ENCODE measurements at places on chromosomes 7 and 10. TPM values are rescaled to one million over a fixed set of nuclear protein-coding genes. Genes with fewer than 3 reads are reported as not detected.

Gene GARIN1A
- total RNA-seq, result 0.38 TPM

Gene RNF133
- total RNA-seq, result not detected

Gene ANXA8L1
- 127 TPM for total RNA-seq

Gene TLX1
- total RNA-seq, result not detected

Gene CAMK1D
- total RNA-seq, result 7.8 TPM

Measured in A549 treated with Hydrocortisone at 1 μM for 4 hours (cell line).